ENCODE measurements at places on chromosomes 4 and X.

DNA sequence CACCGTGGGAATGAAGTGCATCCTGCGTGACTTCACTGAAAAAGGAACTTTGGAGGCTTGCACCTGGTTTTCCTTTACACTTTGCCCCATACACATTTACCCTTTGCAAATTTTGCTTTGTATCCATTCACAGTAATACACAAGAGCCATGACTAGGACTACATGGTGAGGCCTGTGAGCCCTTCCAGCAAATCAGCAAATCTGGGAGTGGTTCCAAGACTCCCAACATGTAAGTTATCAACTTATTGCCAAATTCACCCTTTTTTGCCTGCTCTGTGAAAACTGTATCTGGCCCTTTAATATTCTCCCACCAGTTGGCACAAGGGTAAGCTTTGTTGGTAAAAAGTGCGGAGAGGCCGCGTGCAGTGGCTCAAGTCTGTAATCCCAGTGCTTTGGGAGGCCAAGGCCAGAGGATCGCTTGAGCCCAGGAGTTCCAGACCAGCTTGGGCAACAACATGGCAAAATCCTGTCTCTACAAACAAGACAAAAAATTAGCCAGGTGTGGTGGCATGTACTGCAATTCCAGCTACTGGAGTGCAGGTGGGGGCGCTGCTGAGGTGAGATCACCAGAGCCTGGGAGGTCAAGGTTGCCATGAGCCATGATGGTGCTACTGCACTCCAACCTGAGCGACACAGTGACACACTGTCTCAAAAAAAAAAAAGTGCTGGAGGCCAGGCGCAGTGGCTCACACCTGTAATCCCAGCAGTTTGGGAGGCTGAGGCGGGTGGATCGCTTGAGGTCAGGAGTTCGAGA, 5.0 kb downstream of the PRMT9 start:
- DNase-seq, result no peak

DNA sequence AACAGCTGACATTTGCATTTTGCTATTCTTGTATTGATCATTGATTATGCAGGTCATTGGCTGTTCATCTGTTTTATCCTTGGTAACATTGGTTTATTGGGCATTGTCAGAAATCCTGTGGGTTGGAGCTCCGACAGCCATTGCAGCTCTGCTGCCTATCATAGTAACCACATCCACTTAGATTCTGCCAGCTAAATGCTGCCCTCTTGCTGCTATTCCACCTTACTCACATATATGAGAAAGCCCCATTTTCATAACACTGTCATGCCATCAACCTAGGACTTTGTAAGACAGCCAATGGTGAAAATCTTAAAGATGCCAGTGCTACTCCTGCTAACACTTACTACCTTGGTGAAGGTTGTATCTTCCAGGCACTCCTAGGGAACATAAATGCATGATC, 187.3 kb upstream of the CXCL13 start:
- no peak for DNase-seq

- no peak for DNase-seq
These were observed 162.9 kb upstream of the DIPK2B start for GRCh38 chrX:45363596-45363995.

GRCh38 chrX:10022580-10023245, 55.6 kb downstream of the CLDN34 start:
- DNase-seq, result no peak

GRCh38 chr4:143184217-143184502, 557 bp upstream of the USP38 start:
- no peak for DNase-seq

GRCh38 chr4:25901030-25901430, 13.0 kb upstream of the SMIM20 start:
- DNase-seq, result no peak

GRCh38 chr4:136680271-136680670, 852.0 kb downstream of the PCDH18 start:
- no peak for DNase-seq

- DNase-seq, result no peak
These were observed 10.8 kb upstream of the ACSL1 start for GRCh38 chr4:184836613-184837012.

GRCh38 chr4:20217521-20217920, 34.2 kb upstream of the SLIT2 start:
- DNase-seq, result no peak

GRCh38 chr4:101306764-101307615, 40.3 kb downstream of the PPP3CA start:
- DNase-seq, result no peak

DNA sequence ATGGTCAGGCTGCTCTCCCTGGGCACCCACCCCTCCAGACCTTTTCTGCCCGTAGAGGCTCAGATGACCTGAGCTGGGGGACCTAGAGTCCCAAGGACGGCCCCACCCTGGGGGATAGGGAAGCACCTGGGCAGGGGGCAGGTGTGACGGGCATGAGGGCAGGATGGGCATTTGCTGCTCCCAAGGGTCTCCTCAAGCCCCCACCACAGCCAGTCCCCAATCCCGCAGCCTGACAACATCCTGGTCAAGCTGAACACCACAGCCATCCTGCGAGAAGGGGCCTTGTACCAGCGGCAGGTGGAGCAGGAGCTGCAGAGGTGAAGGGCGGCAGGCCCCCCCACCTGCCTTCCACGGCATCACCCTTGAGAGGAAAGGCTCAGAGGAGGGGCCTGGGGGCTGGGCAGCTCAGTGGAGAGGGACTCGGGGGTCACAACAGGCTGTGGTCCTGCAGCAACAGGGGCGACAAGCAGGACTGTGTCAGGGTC, 17.8 kb upstream of the RNF4 start:
- no peak for DNase-seq

- no peak for DNase-seq
These were observed 61.8 kb upstream of the BRS3 start for GRCh38 chrX:136425996-136426395.
